ENCODE measurements at places on chromosomes 2 and 18.

GRCh38 chr2:43269706-43270105, 43.3 kb upstream of the ZFP36L2 start:
- no peak for DNase-seq

GRCh38 chr2:237932731-237933131, 34.1 kb upstream of the UBE2F start:
- DNase-seq, result no peak

GRCh38 chr2:130391872-130392670, 36.2 kb downstream of the PTPN18 start:
- peak; percentile 66 for DNase-seq

DNA sequence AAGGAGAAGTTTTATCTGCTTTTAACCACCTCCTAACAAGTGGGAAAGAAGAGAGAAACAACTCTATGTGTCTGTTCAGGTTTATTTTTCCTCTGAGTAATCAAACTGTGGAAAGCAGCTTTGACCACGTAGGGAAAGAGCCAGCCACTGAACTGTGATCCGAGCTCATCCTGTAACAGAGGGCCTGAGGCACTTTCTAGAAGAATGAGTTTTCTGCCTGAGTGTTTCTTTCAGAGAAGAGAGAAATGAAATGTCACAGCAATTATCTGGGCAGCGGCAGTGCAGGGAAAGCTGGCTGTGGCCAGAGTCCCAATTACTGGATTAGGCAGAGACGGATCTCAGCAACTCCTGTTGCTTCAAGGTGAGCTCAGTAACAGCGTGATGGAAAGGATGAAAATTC, 151.9 kb downstream of the CD226 start:
- no peak for DNase-seq

- peak; percentile 40 for DNase-seq
These were observed 36.1 kb downstream of the SDC1 start for GRCh38 chr2:20188851-20189250.

DNA sequence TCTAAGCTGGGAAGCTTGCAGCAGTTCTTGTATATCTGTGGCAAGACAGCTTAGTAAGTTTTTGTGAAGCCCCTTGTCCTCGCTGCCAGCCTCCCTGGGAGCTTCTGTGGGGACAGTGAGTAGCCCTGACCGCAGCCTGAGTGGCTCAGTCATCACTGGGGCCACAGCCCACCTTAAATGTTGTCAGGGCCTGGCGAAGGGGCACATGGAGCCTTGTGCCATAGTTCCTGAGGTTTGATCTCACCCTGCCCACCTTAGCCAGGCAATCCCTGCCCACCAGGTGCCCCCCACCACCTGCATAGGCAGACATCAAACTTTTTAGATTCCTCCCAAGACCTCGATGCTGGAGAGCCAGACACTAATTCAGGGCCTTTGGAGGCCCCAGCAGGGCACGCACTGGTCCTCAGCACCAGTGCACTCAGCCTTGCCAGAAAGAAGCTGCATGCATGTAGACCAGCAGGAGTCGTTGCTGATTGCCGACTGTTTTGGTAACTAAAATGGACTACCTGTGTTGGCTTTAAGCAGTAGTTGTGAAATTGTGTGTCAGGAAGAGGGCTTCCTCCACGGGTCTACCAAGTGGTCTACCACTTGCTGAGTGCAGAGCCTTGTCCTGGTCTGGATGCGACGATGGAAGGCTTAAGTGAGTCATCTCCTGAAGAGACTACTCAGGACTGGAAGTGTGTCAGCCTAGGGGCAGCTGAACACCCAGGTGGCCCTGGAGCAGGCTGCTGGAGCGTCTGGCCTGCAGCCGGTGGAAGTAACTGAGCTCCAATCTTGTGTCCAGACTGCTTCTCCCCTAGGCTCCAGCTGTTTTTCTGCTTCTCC, 233.1 kb downstream of the SEPTIN10 start:
- DNase-seq, result no peak

GRCh38 chr2:675982-676646, 1.1 kb downstream of the TMEM18 start:
- peak; percentile 52 for DNase-seq

DNA sequence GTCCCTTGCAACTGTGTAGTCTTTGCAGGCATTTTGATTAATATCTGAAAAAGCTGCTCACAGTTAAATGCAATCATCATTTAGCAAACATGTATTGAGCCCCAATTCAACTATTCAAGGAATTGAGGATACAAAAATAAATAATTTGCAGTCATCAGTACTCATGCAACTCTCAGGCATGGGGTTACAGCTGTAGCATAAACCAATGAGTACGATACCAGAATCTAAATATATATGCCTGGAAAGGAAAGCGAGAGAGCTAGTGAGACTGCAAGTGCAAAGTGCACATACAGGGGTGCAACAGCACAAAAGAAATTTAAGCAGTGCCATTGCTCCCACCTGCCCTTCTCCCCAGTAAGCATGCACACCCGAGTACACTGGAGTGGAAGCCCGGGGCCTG, 216.4 kb downstream of the AFF3 start:
- no peak for DNase-seq

- no peak for DNase-seq
These were observed 1114.5 kb downstream of the DSC3 start for GRCh38 chr18:29928081-29928480.

- no peak for DNase-seq
These were observed 147.6 kb downstream of the LDLRAD4 start for GRCh38 chr18:13366131-13366530.

DNA sequence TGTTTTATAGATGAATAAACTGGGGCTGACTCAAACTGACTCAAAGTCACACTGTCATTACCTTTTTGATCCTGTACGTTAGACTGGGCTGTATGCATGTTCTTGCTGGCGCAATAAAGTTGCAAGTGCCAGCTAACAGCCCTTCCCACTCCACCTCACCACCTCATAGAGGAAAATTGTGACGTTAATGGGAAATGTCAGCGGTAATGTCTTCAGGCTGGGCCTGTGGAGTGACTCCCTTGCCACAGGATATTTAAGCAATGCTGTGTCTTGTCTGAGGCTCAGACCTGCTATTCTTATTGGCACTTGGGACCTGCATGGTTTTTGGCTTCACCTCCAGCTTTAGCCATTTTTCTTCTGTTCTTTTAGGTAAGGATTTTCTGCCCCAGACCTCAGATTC, 25.2 kb upstream of the CASP10 start:
- no peak for DNase-seq

GRCh38 chr2:239567786-239568185, 167.0 kb upstream of the HDAC4 start:
- DNase-seq, result no peak

DNA sequence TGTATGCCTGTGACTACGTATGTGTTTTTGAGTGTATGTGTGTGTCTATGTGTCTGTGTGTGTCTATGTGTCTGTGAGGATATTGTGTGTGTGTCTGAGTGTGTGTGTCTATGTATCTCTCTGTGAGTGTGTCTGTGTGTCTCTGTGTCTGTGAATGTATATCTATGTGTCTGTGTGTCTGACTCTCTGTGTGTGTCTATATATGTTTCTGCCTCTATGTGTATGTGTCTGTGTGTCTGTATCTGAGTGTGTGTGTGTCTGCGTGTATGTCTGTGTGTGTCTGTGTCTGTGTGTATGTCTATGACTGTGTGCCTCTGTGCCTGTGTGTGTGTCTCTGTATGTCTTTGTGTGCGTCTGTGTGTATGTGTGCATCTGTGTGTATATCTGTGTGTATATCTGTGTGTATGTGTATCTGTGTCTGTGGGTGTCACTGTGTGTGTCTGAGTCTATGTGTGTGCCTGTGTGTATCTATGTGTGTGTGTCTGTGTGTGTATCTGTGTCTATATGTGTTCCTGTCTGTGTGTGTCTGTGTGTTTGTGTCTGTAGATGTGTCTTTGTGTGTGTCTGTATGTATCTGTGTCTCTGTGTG, 172.7 kb downstream of the MYCN start:
- DNase-seq, result no peak

- no peak for DNase-seq
These were observed 6.4 kb downstream of the GPR35 start for GRCh38 chr2:240631548-240632305.

- DNase-seq, result no peak
These were observed 106.3 kb downstream of the BIRC6 start for GRCh38 chr2:32463110-32463509.

DNA sequence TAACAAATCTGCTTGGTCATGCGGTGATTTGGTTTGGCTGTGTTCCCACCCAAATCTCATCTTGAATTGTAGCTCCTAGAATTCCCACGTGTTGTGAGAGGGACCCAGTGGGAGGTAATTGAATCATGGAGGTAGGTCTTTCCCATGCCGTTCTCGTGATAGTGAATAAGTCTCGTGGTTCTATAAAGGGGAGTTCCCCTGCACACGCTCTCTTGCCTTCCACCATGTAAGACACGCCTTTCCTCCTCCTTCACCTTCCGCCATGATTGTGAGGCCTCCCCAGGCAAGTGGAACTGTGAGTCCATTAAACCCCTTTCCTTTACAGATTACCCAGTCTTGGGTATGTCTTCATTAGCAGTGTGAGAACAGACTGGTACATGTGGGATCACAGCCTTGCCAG, 36.7 kb downstream of the TRABD2A start:
- DNase-seq, result no peak

- no peak for DNase-seq
These were observed 181.6 kb downstream of the GULP1 start for GRCh38 chr2:188473306-188473705.

DNA sequence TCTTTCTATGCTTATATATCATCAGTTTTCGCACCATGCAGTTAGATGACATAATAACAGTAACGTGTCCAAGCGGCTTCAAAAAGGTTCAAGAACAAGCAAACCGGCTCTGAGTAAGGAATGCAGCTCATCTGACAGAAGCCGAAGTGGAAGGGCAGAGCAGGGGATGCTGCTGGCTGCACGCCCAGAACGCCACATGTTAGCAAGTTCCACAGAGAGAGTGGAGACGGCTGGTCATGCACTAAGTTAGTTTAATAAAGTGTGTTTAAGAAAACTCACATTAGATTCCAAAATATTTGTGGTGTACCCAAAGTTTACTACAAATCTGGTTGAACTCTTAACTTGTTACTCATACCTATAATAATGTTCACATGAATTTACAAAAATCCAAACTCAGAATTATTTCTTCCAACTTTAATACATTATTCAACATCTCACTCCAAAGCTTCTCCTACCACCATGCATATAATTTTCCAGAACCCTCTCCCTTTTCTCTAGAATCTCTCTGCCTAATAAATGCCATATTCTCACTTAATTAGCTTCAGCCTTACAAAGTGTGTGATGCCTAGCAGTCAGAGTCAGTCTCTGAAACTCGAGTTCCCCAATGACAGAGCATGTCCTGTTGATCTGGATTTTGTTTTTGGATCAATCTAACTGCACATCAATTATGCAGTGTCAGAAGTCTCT, 170.0 kb downstream of the DNAH7 start:
- peak; percentile 11 for DNase-seq

Measured in NCI-H510A treated with DMSO at 0.1 percent for 48 hours (cell line).